ENCODE measurements at places on chromosomes 1 and 21.

DNA sequence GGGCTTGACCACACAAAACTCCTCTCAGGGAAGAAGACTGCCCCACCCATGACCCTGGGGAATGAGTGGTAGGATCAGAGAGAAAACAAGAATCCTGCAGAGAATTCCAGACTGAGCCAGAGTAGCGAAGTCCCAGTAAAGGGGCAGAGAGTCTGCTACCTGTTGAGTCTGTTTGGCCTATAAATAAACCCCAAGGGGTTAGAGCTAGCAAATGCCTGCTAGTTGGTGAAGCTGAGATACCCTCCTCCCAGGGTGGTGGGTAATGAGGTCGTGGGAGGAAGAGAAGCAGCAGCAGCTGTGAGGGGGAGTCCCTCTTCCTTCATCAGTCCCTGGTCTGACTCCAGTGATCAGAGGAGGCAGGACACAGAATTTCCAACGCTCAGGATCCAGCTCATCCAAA, 2.5 kb downstream of the TRAF3IP3 start:
- no peak for DNase-seq

DNA sequence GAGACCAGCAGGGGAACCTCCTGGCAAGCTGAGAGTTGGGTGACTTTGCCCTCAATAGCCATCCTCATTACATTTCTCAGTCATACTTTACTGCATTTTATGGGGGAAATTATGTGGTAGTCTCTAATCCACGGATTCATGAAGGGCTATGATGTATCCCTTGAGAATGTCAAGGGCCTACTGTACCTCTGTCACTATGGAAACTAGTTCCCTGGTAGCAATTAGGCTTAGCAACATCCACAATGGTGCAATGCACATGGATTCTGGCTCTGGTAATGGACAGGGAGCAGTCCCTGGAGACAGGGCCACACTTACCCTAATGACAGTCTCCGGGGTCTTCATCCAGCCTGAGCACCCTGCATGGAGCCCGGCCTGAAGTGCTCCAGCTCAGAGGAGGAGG, 26.5 kb downstream of the LRRN2 start:
- DNase-seq: no peak

GRCh38 chr1:19504796-19505692, 19.7 kb upstream of the CAPZB start:
- no peak for DNase-seq

- no peak for DNase-seq
These were observed 43.2 kb downstream of the PRRX1 start for GRCh38 chr1:170707117-170707516.

DNA sequence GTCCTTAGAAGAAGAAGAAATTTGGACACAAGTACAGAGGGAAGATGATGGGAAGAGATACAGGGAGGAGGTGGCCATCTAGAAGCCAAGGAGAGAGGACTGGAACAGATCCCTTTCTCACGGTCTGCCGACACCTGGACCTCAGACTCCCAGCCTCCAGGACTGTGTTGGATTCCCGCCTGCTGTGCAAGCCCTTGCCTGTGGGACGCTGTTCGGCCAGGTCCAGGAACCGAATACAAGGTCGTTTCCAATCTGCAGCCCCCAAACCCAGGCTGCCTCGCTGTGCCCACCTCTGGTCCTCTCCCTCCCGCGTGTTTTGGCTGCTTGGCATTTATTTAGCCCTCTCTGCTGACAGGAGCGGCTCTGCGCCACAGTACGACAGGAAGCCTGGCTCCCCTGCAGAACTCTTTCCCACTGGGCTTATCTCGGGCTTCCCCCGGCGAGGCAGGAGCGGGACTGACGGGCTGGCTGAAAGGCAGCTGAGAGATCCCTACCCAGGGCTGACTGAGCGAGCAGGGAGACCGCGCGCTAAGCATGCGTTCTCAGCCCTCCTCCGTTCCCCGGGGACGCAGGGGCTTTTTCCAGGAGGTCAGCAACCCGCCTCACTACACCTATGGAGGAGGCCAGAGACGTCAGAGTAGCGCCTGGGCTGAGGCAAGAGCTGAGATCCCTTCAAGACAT, 238.4 kb downstream of the TNR start:
- DNase-seq: no peak

GRCh38 chr1:75764057-75764655, 21.9 kb upstream of the RABGGTB start:
- no peak for DNase-seq

DNA sequence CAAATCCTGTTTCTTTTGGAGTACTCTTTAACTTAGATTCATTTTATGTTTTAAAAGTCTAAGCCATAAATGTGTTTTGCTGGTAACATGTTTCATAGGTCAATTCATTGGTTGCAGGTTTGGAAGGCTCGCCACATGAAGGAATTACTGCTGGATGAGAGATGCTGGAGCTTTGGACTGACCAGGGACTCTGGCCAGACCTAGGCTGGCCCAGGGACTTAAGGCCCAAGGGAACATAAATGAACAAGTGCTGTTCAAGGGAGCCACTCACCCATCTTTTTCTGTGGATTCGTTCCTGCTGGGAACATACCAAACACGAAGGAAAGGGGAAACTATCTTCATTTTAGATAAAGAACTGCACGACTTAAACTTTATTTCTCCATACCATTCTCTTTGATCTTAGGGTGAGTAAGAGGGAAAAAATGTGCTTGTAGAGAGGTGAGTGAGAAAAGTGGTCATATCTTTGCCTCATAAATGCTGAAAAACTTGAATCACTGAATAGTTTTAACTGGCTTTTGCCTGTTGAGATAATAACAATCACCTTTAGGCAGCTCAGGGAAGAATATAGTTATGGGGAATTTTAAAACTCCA, 15.3 kb upstream of the SHCBP1L start:
- no peak for DNase-seq

DNA sequence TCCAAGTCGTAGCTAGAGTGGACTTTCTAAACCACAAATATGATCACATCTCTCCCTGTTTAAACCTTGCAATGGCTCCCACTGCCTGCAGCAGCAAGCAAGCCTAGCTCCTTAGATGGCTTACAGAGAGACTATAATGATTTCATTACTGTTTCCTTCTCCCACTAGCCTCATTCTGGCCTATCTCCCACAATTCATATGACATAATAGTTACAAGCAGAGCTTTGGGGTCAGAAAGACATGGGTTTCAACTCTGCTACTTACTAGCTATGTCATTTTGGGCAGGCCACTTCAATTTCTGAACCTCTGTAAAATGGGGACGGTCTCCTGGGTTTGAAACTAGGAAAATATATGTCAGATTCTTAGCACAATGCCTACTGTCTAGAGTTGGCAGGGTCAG, 143.3 kb downstream of the TRABD2B start:
- DNase-seq: no peak

- DNase-seq: no peak
These were observed 2.2 kb downstream of the SLC19A1 start for GRCh38 chr21:45539796-45540600.

DNA sequence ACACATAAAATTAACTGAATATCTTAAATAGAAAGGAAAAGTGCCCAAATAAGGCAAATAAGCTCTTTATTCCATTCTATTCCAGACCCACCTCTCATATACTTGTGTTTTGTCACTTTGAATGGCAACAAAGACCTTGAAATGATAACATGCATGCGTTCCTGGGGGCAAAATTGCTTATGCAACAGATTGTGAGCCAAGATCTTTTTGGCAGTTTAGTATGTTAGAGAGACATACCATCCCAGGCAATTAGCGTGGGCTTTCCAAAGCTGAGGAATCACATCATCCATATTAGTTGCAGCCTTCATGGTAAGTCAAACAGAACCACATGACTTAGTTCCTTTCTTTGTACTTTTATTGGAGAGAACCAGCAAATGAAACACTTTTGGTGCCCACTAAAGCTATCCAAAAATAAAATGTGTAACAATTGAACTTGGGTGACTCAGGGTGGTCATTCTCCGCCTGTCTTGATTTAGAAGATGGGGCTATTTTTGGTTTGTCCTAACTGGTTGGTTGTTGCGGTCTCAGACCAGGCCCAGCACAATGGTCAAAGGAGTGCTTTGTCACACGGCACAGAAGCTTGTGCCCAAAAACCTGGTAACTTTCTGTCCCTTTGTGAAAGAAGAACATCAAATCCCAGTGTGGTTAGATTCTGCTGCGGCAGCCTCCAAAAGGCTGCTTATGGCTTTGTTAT, 68.7 kb upstream of the ATF3 start:
- no peak for DNase-seq

DNA sequence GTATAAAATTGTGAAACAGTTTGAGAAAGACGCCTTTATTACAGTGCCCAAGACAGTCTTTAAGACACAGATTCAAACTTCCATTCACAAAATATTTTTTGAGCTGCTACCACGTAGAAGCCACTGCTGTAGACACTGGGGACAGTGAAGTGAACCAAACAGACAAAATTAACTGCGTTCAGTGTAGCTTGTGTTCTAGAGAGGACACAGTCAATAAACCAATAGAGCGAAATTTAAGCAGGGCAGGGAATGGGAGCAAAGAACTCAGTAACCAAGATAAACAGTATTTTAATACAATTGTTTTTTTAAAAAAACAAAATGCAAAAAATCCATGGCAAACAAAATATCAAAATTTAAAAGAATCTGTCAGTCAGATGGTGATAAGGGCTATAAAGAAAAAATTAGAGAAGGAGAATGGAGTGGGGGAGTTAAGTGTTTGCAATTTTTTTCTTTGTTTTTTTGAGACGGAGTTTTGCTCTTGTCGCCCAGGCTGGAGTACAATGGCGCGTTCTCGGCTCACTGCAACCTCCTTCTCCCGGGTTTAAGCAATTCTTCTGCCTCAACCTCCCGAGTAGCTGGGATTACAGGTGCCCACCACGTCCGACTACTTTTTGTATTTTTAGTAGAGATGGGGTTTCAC, 719 bp upstream of the PARS2 start:
- DNase-seq: no peak

GRCh38 chr1:45552331-45552730, 1.7 kb downstream of the AKR1A1 start:
- no peak for DNase-seq

DNA sequence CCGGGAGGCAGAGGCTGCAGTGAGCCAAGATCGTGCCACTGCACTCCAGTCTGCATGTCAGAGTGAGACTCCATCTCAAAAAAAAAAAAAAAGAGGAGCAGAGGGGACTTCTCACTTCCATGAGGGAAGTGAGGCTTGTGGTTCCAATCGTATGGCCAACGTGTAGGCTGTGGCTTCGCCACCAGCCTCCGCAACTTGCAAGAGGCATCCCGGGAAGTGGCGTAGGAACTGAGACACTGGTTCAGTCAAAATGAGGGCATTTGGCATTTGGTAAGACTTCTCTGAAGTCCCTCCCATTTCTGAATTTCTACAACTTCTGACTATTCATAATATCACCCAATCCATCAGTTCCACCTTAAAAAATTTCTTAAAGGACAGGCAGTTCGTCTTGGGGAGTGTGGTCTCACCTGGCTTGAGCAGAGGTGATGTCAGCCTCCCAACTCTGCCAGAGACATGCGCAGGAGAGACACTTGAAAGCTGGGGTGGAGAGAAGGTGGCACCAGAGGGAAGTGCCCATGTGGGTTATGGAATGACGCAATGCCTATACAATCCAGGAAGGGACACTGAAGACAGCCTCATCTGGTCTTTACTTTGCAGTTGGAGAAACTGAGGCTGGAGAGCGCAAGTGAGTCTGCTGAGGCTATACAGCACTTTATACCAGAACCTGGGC, 17.2 kb downstream of the KAZN start:
- no peak for DNase-seq

DNA sequence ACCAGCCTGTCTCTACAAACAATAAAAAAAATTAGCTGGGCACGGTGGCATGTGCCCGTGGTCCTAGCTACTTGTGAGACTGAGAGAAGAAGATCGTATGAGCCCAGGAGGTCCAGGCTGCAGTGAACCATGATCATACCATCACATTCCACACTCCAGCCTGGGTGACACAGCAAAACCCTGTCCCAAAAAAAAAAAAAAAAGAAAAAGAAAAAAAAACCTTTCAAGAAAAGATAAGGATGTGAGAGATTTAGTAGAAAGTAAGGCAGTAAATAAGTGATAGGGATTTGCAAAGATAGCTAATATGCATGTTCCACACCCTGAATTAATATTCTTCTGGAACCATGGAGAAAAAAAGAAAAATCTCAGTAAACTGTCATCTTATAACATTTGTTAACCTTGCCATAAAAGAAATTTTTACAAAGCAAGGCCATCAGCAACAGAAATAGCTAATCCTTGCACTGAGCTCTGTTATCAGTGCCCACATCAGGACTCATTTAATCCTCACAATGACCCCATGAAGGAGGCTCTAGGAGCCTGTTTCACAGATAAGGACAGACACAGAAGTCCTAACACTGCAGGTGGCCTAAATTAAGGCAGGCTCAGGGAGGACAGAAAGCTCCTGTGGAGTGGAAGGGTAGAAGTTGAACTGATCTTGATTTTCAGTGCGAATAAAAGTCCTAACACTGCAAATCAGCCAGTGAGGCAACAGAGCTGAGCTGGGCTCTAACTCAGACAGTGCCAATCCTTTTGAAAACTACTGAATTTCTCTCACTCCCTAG, 7.6 kb downstream of the GNB1 start:
- DNase-seq: no peak

DNA sequence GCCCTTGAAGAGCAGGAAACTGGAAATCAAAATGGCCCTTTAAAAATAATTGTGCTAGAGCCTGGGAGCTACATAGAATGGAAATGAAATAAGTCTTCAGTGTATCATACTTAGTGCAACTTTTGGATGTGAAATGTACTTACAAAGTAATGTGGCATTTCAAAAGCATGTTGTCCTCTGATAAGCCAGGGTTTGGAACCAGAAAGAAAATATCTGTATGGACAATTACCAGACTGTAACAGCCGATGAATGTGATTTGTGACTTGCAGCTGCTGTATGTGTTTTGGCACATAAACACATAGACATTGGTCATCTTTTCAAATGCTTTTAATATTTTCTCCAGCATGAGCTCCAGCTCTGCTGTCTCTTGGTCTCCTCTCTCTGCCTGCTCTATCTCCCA, 546.4 kb downstream of the OMA1 start:
- no peak for DNase-seq

GRCh38 chr1:167819849-167820683, 93.9 kb downstream of the ADCY10 start:
- DNase-seq: no peak

- DNase-seq: no peak
These were observed 57.2 kb upstream of the SGIP1 start for GRCh38 chr1:66476774-66477173.

DNA sequence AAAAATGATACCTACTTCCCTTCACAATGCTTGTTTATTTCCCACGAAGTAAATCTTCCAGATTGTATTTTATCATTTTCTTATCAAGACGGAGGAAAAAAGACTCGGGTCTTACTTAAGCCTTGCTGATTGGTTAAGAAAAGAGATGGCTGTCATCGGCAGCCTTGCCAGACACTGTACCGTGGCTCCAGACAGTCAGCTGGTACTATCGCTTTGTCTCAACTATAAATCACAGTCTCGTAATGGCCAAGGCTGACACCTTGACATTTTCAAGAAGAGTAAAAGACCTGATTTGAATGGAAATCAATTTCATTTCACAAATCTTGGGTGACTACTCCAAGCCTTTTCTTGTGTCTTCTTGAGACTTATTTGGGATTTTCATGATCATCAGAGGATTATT, 868.0 kb downstream of the USP25 start:
- DNase-seq: no peak
